Stimulated activated CD8-positive, alpha-beta memory T cell treated with anti-CD3 and anti-CD28 coated beads, Interleukin-15, amount 100 ng/mL, for 24 hours (primary cell): ENCODE measurements at places on chromosomes 1 and 21.

DNA sequence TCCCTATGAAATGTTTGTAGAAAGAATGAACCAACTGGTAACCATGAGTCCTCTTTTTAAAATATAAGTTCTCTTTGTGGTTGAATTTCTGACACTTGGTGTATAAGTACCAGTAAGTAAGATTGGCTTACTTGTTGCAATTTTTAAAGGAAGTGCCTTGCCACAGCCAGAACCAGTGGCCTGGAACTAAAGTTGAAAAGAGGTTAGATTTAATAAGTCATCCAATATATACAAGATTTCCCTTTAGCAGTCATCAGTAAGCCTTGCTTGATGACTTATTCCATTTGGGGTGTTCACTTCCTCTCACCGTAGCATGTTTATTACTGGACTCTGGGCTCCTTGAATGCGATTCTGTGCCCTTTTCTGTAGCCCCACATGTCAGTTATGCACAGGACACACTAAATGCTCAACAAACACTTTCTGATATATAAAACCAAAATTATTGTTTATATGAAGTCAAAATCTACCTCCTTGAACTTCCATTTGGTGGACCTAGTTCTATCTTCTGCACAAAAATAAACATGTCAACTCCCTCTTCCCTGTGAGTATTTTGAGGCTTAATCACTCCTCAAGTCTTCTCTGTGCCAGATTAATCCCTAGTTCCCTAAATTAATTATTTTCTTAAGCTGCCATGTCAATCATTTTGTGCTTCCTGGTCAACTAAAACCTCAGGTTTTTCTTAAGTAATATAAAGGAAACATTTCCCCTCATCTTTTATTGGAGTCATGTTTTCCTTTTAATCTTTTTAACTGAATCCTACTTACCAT is 218.1 kb downstream of the ST6GALNAC3 start:
- no peak for DNase-seq

DNA sequence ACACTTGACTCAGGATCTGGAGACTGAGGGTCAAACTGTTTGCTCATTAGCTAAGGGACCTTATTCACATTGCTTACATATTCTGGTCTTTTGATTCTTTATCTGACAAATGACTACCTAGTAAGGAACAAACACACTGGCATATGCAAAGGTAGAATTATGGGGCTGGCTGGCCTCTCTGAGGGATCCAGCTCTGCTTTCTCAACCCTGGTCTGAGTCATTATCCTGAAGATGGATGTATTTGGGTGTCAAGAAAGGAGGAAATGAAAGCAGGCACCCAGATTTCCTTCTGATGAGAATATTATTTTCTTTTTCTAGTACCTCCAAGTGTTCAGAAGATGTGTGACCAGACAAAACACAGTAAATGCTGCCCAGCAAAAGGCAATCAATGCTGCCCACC is 6.0 kb downstream of the SMCP start:
- no peak for DNase-seq

- DNase-seq = no peak
These were observed 176.5 kb downstream of the PBX1 start for GRCh38 chr1:164735315-164736052.

DNA sequence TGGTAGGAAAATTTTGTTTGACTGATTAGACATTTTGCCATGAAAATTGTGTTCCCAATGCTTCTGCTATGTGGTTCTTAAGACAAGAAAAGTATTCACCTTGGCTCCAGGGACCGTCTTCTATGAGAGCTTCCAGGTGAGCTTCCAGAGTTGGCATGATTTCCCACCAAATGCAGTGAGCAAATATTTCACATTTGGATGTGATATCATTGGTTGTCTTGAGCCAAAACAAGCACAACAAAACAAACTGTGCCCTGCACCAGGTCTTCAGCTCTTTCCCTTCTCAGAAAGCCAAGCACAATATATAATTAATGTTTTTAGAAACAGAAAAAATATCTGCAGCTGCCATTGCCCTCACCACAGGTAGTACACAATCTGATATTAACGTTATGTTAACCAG is 1009.0 kb downstream of the PLA2G4A start:
- no peak for DNase-seq

DNA sequence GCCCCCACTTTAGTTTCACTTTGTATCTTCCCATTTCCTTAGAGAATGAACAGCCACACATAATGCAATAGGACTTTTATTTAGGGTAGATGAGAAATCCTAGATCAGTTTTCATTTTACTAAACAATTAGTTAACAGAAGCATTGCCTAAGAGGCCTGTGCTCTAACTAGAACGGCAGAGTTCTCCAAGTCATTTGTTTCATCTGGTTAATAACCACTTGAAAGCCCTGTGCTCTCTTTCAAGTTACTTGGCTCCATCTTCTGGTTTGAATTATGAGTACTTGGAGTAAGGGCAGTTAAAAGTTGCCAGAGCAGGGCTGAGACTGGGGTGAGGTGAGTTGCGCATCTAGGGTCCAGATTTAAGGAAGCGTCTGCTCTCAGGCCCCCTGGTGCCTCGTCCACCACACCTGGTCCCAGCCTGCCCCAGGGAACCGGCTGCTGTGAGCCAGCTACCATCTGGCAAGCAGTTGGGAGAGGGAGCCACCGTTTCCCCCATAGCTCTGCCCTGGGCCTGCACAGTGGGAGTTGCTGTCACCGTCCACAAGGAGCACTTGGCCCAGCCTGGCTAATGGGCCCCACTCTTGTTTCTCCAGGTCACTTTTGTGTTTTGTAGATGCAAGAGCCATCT is 18.1 kb upstream of the SLC44A3 start:
- no peak for DNase-seq

DNA sequence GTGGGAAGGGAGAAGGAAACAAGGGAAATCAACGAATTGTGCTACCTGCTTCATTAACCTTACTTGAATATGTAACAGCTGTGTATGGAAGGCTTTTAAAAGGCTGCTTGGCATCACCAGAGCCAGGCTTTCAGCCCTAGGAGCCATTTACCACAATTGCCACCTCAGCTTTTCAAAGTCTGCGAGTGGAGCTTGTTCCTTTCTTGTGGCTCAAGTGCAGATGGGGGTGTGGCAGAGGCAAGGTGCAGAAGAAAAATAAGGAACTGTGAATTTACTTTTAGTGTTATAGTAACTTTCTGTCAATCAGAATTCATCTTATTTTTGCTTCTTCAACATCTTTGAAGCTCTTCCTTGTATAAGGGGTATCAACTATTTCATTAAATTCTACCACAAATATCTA is 17.6 kb downstream of the CLCA2 start:
- no peak for DNase-seq

DNA sequence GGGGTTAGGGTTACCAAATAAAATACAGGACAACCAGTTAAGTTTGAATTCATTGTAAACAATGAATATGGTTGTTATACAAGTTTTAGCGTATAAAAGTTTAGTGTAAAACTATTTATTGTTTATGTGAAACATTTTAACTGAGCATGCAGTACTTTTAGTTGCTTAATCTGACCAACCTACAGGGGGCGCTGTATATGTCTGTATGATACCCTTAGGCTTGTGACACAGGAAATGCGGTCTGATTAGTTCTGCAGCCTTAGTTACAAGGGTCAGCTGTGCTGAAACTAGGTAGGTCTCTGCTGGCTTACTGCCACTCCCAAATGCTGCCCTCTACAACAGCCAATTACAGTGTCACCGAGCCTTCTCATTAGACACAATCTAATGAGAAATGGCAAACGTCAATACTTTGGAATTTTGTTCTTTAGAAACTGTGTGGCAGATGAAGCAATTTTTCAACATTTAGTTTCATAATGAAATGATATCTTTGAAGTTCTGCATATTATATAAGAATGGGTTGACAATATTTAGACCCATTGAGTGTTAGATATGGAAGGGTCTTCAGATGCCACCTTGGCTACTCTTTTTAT is 56.2 kb downstream of the NTNG1 start:
- DNase-seq = no peak

DNA sequence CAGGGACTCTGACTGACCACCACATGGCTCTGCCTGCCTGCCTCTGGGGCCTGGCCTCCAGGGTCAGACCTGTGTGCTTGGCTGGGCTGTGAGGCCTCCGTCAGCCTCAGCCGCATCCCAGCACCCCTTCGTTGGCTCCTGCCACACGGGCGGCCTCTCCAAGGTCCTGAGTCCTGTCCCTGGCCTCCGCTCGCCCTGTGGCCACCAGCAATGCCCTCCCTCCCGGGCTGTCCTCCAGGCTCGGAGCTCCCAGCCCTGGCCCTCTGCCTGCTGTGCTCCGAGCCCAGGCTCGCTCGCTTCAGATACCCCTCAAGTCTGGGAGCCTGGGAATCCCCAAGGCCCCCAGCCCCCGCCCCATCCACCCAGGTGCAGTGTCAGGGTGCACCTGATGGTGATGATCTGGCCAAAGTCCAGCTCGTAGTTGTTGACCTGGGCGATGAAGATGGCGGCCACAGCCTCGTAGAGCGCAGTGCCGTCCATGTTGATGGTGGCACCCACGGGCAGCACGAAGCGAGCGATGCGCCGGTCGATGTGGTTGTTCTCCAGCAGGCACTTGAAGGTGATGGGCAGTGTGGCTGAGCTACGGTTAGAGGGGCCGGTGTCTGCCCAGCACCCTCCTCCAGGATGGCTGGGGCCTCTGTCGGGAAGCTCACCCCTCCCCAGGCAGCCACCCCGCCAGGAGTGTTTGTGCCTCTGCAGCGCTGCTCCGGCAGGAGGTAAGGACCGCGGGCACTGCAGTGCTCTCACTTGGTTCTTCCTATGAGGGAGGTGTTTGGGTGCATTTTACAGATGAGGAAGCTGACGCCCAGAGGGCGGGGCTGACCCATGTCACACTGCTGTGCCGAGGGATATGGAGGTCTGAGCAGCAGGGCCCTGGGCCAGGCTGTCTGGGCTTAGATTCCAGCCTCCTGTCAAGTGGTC is 28.5 kb downstream of the PODN start:
- no peak for DNase-seq
